CD8-positive, alpha-beta T cell (primary cell): ENCODE measurements at places on chromosomes 3 and 15. TPM values are rescaled to one million over a fixed set of nuclear protein-coding genes. Genes with fewer than 3 reads are reported as not detected.

Gene TMEM212
- not detected for total RNA-seq

Gene LDHAL6B
- total RNA-seq: not detected

Gene CCR9
- total RNA-seq: 23.4 TPM

Gene SLC24A1
- total RNA-seq: 1.5 TPM

Gene HSPBAP1
- 9.3 TPM for total RNA-seq

Gene NRG4
- total RNA-seq: not detected

Gene ZPLD1
- total RNA-seq: not detected

Gene PCBP4
- 9.8 TPM for total RNA-seq

Gene CYP1A2
- total RNA-seq: not detected

Gene CKMT1B
- not detected for total RNA-seq

Gene PYDC2
- not detected for total RNA-seq

Gene CTXND1
- not detected for total RNA-seq

Gene RBP2
- not detected for total RNA-seq

Gene CTXN2
- not detected for total RNA-seq

Gene CAPN7
- total RNA-seq: 62.6 TPM

Gene XIRP1
- total RNA-seq: not detected

Gene CYP8B1
- not detected for total RNA-seq

Gene GPR62
- total RNA-seq: not detected

Gene SCAMP5
- total RNA-seq: 0.71 TPM

Gene ATP13A5
- total RNA-seq: not detected

Gene ARHGAP11A
- 3.7 TPM for total RNA-seq

Gene AGTR1
- total RNA-seq: not detected

Gene GHRL
- not detected for total RNA-seq

Gene OSBPL10
- 0.92 TPM for total RNA-seq

Gene GP5
- total RNA-seq: 2.5 TPM

Gene FSIP1
- 0.64 TPM for total RNA-seq

Gene SPATA12
- not detected for total RNA-seq

Gene CELSR3
- 7.5 TPM for total RNA-seq

Gene GADL1
- total RNA-seq: not detected

Gene ITIH4
- total RNA-seq: 28.4 TPM

Gene PODXL2
- 2.7 TPM for total RNA-seq

Gene TNK2
- total RNA-seq: 127 TPM

Gene HHLA2
- total RNA-seq: 0.41 TPM

Gene CD86
- not detected for total RNA-seq

Gene PLA2G4E
- not detected for total RNA-seq

Gene CHL1
- total RNA-seq: not detected
